SIG-M5 (cell line): ENCODE measurements at places on chromosomes 11 and 22.
A peak's percentile ranks its signal among the peaks of the same experiment; 100 is the strongest.

DNA sequence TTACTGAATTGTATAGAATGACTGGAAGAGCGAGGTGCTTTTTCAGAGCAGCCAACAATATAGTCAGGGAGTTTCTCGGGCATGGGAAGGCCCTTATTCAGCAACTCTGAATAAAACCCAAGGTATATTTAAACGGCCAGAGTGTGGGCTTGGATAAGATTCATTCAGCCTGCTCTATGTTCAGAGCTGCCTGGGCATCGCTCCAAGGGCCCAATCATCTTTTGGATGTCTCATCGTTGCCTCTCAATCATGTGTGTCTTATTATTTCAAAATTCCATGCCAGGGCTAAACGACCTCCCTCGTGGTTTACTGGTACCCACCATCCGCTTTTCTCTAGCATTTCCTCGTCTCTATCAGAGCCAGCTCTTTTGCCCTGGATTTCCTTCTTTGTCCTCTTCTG lies 19.5 kb upstream of the NTM start:
- no peak for DNase-seq

DNA sequence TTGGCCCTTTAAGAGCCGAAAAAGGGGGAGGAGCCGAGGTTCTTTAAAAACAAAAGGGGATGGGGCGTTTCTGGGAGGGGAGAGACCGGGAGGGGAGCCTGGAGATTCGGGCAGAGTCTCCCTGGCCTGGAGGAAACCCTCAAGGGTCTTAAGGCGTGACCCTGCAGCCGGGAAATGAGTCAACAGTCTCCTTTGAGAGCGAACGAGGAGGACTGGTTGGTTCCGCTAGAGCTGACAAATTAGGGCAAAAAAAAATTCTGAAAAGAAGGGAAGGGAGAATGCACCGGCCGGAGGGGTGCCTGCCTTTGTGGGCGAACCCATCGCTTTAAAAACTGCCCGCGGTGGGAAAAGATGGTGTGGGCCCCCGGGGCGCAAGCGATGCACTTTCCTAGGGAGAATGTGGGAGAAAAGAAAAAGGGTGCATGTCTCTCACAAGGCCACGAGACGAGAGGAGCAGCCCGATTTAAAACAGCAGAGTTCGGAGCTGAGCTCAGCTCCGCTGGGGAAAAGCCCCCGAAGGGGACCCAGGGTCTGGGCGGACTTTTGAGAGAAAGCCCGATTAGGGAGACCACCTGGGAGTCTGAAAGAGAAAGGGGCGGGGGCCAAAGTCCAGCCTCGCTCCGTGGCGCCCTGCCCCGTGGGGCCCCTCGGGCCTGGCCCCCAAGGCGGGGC lies 874 bp downstream of the ZFTA start:
- DNase-seq = no peak

- no peak for DNase-seq
These were observed 76.5 kb upstream of the ARFGAP3 start for GRCh38 chr22:42933485-42934091.

GRCh38 chr11:46290598-46291309 lies 13.3 kb downstream of the CREB3L1 start:
- DNase-seq = no peak

DNA sequence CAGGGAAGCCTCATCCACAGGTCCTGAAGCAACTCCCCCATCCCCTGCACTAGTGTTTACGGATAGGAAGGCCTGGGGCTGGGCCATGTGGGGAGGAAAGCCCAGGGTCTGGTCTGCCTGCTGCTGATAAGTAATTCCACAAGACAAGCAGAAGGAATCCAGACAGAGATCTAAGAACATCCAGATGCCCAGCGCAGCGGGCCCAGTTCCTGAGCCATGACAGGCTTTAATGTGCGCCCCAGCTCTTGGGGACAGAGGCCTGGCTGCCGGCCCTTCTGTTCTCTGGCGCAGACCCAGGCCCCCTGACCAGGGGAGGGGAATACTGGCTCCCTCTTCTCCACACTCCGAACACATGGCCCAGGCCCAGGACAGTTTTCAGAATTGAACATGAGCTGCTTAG lies 28.8 kb upstream of the ETS1 start:
- DNase-seq = no peak

DNA sequence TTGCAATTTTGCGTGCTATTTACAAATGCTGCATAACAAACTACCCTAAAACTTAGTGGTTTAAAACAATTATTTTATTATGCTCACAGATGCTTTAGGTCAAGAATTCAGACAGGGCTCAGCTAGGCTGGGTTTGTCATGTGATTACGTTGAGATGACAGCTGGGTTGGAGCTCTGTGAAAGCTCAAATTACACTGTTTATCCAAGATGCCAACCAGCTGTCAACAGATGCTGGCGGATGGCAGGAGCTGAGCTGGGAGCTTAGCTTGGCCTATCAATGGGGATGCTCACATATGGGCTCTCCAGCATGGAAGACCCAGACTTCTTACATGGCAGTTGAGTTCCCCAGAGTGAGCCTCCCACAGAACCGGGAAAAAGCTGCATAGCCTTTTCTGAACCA lies 62.7 kb downstream of the STK33 start:
- no peak for DNase-seq

GRCh38 chr11:122226810-122227379 lies 110.9 kb upstream of the BLID start:
- DNase-seq = no peak

DNA sequence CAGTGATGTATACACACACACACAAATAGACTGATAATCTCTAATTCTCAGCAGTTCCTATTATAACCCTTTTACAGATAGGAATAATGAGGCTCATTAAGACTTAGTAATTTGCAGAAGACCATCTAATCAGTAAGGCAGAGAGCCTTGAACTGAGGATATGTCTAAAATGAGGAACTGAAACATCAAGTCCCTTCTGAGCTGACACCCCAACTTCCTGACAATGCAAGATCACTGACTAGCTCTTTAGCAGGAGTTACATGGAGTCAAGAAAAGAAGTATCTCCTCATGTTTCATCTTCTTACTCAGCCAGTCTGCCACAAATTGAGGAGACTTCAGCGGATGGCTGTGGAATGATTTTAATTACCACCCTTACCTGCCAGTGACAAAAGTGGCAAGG lies 193.0 kb downstream of the MSANTD4 start:
- DNase-seq = peak; percentile 15

GRCh38 chr22:20424932-20425565 lies 12.6 kb downstream of the SCARF2 start:
- no peak for DNase-seq

GRCh38 chr11:107711861-107712755 lies at the start of gene SLN:
Gene SLN (minus strand): TSS chr11:107712056.
- no peak for DNase-seq

- DNase-seq = no peak
These were observed 22.1 kb downstream of the GDPD5 start for GRCh38 chr11:75503531-75504099.

- DNase-seq = no peak
These were observed 1.5 kb downstream of the IFITM5 start for GRCh38 chr11:297586-298405.

GRCh38 chr22:47250995-47251765 lies 488.7 kb downstream of the TBC1D22A start:
- no peak for DNase-seq

GRCh38 chr11:117175104-117175503 lies 3.4 kb upstream of the SIDT2 start:
- no peak for DNase-seq

- no peak for DNase-seq
These were observed 19.4 kb downstream of the HTR3A start for GRCh38 chr11:113994077-113994954.

DNA sequence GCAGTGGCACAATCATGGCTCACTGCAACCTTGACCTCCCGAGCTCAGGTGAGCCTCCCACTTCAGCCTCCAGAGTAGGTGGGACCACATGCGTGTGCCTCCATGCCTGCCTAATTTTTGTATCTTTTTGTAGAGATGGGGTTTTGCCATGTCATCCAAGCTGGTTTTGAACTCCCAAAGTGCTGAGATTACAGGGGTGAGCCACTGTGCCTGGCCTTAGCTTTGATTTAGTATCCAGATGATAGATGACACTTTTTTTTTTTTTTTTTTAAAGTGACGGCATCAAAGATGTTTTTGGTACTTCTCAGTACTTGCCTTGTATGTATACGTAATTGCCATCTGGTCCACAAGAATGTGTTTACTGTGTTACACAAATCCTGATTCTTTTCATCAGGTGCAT lies 23.4 kb downstream of the LDHAL6A start:
- DNase-seq = no peak

DNA sequence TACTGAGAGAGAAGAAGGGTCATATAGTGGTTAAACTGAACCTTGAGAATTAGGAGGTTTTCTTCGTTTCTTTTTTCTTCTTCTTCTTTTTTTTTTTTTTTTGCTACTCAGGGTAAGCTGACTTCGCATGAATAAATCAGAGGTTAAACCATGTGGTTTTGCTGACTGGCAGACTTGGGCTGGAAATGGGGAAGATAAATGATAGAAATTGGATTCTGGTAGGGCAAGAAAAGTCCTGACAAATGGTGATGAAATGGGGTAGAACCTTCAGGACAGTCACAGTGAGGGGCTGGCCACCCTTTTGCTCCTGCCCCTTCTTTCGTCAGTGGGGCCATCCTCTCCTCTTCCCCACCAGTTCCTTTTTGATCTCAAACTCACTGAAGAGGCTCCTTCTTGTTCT lies 1.6 kb upstream of the SWAP70 start:
- peak; percentile 60 for DNase-seq

- DNase-seq = no peak
These were observed 8.5 kb downstream of the RAB30 start for GRCh38 chr11:83063073-83063754.

DNA sequence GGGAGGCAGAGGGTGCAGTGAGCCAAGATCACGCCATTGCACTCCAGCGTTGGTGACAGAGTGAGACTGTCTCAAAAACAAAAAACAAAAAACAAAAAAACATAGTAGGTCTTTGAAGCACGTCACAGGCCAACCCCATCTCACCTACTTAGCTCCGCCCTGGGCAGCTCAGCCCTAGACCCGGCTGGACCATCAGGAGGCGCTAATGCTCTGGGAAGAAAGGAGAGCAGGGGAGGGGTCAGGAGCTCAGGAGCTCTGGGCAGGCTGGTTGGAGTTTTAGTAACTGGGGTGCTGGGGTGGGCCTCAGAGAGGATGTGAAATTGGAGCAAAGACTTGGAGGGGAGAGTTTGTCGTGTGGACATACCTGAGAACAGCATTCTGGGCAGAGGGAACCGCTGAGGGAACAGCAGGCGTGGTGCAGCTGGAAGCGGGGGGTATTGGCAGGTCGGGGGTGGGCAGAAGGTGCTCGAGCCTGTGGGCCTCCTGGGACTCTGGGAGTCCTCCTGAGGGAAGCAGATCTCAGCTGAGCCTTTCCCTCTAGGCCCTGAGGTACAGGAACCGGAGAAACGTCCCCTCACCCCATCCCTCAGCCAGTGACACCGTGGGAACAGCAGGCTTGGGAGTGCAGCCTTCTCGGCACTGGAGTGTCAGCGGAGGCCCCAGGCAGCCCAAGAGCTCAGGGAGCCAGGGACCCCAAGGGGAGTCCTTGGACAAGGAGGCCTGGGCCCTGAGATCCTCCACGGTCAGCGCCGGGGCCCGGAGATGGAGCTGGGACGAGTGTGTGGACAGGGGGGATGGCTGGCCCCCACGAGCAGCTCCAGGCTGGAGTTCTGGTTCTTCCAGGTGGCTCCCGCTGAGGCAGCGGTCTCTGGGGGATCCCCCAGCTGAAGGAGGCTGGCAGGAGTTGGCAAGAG lies 2.2 kb upstream of the RPS6KA4 start:
- DNase-seq = no peak
